ENCODE measurements at places on chromosomes 2 and 18.

DNA sequence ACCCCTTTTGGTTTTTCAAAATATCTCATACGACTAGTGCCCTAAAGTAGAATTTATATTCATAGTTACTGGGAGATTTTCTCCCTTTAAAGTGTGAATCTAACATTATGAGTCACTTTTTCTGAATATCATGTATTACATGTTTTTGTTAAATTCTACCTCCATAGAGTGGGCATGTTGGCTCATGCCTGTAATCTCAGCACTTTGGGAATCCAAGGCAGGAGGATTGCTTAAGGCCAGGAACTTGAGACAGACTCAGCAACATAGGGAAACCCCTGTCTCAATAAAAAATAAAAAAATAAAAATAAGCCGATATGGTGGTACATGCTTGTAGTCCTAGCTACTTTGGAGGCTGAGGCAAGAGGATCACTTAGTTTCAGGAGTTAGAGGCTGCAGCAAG lies 45.3 kb upstream of the UNC80 start:
- DNase-seq: no peak

GRCh38 chr2:160132761-160133160 lies 67.3 kb downstream of the ITGB6 start:
- no peak for DNase-seq

GRCh38 chr2:70044290-70045040 lies 42.8 kb upstream of the PCBP1 start:
- no peak for DNase-seq

DNA sequence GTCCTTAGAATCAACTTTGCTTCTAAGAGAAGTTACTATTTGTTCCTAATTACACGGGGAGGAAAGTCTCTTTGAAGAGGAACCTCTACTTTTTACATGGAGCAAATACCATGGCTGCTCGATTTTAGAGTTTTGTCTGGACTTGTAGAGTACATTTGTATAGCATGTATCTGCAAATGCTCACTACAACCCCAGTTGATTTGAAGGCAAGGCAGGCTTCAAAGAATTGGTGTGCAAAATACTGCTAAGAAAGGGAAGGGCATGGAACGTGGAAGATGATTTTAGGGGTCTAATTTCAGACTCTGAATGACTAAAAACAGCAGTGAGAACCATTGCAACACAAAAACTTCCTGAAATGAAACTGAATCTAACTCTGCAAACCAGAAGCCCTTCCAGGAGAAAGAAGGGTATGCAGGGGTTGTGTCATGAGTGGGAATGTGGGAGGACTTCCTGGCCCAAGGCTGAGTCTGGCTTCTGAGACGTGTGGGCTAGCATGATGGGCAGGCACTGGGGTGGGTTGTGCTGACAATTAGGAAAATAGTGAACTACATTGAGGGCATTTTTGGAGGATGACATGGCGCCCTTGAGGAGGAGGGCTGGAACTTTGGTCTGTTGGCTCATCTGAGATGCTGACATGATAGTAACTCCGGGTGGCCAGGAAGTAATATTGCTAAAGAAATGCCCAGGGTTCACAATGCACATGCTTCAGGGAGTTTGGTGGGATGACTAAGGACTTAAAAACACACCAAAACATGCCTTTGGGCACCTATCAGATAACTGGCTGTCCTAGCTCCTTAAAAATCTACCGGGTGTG lies 18.9 kb upstream of the IL1R2 start:
- no peak for DNase-seq

DNA sequence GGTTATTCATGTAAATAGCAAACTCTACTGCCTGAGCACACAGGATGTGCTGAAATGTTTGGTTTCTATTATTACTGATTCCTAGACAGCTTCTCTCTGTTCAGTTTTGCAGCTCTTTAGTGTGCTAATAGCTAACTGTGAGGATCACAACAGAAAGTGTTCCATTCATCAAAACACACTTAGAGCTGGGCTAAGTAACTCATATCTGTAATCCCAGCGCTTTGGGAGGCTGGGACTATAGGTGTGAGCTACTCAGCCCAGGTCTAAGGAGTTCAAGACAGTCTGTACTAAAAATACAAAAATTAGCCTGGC lies 63.2 kb downstream of the MOGAT1 start:
- no peak for DNase-seq

DNA sequence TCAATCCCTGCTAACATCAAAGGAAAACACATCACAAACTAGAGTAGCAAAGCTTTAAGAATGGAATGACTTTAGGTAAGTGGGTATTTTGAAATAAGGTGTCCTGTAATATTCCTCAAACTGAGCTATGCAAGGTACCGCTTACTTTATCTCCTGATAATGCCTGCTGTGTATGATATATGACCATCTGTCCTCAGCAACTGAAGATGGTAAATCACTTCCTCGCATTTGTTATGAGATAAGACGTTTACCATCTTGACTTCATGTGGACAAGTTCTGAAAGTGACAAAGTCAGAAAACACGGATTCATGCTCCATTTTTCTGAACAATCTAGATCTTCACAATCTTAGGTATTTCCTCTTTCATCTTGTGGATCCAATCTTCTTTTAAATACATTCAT lies 49.3 kb upstream of the PTPRM start:
- no peak for DNase-seq

Measured in esophagus squamous epithelium (tissue), 5 donors.